ENCODE measurements at places on chromosomes 1 and 21.

DNA sequence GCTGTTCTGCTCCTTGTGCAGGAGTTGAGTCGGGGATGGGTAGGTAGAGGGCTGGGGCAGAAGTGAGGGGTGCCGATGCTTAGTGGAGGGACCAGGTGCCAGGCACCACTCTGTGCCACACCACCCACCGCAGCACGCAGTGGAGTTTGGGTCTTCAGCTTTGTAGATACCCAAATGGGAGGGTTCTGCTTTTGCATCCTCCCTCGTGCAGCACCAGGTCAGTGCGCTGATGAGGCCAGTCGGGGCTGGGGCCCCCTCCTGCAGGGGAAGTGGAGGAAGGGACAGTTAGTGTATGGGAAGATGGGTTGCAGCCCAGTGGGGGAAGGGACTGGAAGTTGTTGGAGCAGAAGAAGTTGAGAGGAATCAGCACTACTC lies 244.0 kb downstream of the RHOU start:
- DNase-seq: no peak

DNA sequence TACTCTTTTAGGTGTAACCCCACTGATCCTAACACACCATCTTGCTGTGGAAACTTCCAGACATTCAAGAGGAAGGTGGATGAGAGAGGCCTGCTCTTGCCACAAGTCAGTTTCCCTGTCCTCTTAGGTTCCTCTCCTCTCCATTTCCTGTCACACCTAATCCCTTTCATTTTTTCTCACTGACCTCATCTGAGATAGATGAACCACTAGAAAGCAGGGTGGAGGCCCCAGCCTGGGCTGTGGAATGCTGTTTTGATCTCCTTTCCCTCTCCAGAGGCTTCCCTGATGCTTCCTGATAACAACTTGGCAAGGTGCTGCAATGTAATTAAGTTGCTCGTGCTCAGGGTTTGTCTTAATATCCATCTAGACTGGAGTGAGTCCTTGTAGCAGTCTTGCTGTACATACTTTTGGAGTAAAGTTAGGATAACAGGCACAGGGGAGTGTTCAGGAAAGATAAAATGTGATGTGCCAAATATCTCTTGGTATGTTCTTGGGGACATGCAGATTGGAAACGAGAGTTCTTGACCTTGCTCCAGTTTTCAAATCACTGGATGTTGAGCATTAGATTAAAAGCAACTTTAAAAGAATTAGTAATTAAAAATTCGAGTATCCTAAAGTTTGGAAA lies 11.2 kb downstream of the LRRC42 start:
- DNase-seq: peak; percentile 83

DNA sequence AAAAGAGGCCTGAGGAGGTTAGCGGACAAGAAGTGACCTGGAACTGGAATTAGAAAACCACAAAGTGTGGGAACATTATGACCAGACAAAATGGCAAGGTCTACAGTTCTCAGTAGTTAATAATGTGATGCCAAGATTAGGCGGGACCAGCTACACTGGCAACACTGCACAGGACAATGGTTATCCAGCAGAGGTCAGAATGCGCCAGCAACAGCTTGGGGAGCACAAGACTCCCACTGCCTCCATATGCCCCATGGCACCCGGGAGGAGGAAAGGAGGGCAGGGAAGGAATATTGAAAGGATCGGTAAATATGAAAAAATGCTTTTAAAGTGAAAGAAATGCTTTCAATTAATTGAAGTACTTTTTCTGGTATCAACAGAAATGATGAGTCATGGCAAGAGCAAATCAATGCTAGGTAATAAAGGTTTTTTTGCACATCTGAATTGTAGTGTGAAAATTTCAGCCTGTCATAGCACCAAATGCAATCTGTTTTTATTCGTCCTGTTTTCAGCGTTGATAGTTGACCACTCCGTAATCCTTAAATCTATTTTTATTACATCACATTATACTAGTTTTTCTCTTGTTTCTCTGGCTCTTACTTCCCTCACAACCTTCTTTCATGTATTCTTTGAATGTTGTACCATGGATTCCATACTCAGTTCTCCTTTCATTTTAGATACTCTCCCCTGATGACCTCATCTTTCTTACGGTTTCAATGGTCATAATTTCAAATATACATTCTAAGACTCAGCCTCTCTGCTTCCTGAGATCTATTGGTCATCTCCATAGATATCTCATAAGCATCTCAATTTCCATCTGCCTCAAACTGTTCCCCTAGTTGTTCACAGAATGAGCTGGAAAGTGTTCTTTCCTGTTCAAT lies 30.7 kb downstream of the VCAM1 start:
- DNase-seq: peak; percentile 14

- DNase-seq: peak; percentile 78
These were observed 54.7 kb downstream of the MEF2D start for GRCh38 chr1:156445789-156446263.

DNA sequence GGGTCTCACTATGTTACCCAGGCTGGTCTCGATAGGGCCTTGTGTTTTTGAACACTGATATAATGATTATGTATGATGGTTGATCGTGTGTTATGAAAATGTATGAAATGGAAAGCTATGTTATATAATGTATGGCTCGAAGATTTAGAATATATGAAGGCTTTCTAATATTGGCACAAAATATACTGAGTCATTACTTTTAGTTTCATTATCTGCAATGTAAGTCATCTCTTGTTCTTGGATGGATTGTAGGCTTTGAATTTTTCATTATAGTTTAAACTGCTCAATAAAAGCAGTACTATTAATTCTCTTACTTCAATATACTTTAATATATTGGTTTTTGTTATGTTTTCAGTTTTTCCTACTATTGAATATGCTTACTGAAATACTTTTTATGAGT lies 10.1 kb downstream of the FMN2 start:
- no peak for DNase-seq

DNA sequence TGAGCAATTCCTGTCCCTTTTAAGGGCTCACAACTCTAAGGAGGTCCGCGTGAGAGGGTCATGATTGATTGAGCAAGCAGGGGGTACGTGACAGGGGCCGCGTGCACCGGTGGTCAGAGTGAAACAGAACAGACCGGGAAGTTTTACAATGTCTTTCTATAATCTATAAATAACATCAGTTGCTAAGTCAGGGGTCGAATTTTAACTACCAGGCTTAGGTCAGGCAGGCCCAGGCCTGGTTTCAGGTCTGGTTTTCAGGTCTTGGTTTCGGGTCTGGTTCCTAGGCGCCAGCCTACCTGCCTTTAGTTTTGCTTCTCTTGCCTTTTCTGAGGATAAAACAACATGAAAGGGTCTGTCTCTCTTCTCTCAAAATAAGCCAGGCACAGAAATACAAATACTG lies 476.0 kb upstream of the CAMK1G start:
- DNase-seq: no peak

- peak; percentile 39 for DNase-seq
These were observed 19.6 kb upstream of the TMEM54 start for GRCh38 chr1:32920833-32921232.

- peak; percentile 16 for DNase-seq
These were observed 45.2 kb upstream of the C1orf198 start for GRCh38 chr1:230913496-230913895.

GRCh38 chr1:86419277-86419903 lies 4.6 kb upstream of the CLCA2 start:
- DNase-seq: peak; percentile 55

DNA sequence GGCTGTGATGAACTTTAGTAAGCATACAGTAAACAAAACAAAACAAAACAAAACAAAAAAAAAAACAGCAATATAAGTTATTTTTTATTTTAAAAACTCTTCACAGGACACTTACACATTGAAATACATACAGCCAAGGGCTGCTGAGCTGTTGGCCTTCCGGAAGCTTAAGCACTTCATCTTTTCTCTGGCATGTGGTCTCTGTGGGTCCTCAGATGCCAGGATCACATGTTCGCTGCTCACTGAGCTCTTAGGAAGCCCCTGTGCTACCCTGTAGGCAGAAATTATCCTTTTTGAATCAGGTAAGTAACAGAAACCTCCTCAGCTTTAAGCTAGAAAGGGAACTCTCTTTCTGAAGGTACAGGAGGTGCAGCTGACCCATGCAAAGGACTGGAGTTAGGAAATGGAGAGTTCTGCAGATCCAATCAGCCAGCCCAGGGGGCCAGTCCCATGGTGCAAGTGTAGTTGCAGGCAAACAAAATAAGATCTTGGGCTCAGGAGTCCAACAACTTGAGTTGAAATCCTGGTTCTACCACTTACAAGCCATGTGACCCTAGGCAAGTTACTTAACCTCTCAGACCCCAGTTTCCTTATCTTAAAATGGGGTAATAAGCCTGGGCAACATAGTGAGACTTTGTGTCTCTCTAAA lies 22.4 kb upstream of the MED18 start:
- no peak for DNase-seq

GRCh38 chr21:36654796-36655325 lies 44.1 kb upstream of the SIM2 start:
- DNase-seq: no peak

- DNase-seq: no peak
These were observed 34.0 kb downstream of the PUM1 start for GRCh38 chr1:31031330-31032143.

DNA sequence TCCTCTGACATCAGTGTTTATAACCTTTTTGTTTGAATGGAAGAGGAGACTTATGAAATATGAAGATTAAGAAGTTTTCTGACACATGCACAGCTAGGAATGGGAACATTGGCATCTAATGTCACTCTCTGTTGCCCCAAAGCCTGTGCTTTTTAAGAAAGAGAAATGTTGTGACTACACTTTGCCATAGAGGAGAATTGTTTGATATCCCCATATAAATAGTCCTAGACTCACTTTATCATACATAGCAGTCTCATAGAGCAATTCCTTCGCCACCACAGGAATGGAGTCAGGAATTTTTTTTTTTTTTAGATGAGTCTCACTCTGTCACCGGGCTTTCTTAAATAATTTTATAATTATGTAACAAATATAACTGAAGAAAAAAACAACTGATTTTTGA lies 1.5 kb downstream of the KRTAP21-3 start:
- DNase-seq: peak; percentile 35

GRCh38 chr1:27569506-27570291 lies 34.2 kb downstream of the AHDC1 start:
- no peak for DNase-seq

- peak; percentile 61 for DNase-seq
These were observed 560 bp upstream of the CSDE1 start for GRCh38 chr1:114758256-114758832.

DNA sequence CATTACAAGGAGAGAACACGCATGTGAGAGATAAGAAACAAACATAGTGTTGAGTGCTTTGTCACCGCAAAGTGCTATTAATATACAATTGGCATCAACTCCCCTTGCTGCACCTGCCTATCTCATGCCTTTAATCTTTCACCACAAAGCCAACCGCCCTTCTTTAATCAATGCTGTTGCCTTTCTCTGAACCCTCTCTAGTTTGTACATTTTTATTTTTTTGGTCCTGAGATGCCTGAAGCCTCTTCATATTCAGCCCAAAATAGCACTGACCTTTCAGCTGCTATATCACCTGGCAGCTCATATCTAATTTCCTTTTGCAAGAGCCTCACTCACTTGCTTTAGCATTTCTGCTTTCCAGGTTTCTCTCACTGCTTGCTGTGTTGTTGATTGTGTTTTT lies 504.7 kb downstream of the NUF2 start:
- no peak for DNase-seq

- no peak for DNase-seq
These were observed 178.7 kb downstream of the TNR start for GRCh38 chr1:175564723-175565122.

DNA sequence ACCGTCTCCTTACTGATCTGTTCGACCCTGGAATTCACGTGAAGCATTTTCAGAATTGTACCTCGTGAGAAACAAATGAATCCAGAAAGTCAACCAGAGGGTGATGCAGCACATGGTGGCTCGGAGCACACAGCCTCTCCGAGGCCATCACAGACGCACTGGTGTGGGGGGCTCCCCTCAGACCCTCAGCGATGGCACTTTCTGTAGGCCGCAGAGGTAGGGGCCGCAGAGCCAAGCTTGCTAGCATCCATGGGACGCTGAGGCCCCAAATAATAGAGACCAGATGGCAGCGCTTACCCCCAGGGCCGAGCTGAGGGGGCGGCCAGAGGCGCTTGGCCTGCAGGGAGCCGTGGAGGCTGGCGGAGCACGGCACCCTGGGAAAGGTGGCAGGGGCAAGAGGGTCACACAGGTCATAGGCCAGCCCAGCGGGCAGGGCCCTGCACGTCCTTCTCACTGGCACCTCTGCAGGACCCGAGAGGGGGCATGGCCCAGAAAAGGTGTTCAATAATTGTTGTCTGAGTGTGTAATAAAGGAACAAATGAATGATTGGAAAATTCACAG lies 28.1 kb upstream of the COL6A2 start:
- DNase-seq: no peak

DNA sequence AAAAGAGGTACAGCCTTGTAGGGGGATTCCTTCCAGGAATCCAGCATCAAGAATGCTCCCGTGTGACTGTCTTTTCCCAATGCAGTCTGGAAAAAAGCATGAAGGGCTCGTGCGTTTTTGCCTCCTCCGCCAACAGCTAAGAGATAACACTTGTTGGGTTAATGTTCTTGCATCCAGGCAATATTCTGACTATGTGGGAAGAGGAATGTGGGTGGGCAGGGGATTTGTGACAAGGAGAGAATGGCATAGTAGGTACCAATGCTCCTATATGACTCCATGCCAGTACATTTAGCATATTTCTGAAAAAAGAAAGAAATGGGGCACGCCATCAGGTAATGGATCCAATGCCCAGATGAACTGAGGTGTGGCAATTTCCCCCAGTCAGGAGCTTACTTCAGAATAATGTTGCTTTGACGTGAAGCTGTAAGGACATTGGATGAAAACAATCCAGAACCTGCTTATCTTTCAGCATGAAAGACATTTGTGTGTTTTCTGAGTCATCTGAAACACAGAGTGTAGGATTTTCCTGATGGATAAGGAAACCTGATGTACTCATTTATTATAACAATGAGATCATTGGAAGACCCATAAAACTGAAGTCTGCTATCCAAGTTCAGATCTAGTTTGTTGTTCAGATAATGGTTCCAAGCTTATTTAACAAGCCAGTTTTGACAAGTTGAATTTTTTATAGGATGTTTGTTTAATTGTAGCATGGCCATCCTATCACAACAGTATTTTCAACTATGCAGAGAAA lies 105.5 kb downstream of the LYPLAL1 start:
- peak; percentile 54 for DNase-seq

GRCh38 chr1:223271085-223271781 lies 92.7 kb downstream of the SUSD4 start:
- no peak for DNase-seq

DNA sequence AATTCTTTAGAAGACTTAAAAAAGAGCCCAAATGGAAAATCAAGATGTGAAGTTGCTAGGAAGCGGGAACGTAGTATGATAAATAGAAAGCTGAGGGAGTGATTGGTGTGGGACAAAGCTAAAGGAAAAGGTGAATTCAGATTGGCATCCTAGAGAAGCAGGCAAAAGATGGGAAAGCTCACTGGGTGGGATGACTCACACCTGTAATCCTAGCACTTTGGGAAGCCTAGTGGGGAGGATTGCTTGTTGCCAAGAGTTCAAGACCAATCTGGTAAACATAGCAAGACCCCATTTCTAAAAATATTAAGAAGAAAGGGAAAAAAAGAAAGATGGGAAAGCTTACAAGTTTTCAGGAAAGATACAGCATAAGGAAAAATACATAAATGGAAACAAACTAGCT lies 1.8 kb downstream of the MRPS21 start:
- DNase-seq: peak; percentile 18

GRCh38 chr21:45029948-45030681 lies 44.3 kb upstream of the ADARB1 start:
- no peak for DNase-seq

GRCh38 chr1:37999430-38000232 lies 5.7 kb downstream of the FHL3 start:
- DNase-seq: peak; percentile 87

- DNase-seq: peak; percentile 37
These were observed 178.8 kb upstream of the NFIA start for GRCh38 chr1:60903591-60903990.

GRCh38 chr1:112803906-112804762 lies 89.0 kb upstream of the PPM1J start:
- DNase-seq: peak; percentile 72
